ENCODE measurements at places on chromosomes 2 and 18.

DNA sequence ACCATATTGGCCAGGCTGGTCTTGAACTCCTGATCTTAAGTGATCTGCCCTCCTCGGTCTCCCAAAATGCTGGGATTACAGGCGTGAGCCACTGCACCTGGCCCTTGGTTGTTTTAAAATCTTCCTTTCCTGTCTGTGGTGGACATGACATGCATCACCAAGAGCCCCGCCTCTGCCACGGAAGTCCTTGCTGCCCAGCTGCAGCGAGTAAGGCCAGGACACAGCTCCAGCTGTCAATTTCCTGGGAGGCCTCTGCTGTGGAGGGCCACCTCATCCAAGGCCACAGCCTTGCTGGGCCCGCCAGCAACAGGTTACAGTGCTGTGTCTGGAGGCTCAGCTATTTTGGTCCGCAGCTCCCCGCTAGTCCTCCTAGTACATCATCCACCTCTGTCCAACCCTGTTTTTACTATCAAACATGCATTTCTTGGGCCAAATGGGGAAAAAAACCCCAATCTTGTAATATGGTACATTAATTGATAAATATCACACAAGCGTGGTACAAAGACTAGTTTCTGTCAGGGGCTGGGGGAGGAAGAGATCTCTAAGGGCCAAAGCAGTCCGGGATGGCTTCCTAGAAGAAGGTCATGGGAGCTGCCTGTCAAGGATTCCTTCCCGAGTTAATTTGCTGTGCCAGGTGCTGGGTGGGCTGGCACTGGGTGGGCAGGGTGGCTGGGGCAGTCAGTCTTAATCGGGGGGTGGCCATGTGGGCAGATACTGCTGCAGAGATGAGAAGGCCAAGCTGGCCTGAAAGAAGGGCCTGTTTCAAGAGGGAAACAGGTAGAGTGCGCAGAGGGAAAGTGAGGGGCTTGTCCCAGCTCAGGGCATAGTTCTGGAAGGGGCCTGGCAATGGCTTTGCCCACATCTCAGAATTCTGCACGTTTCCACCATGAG lies 100.5 kb downstream of the INHBB start:
- no peak for DNase-seq

DNA sequence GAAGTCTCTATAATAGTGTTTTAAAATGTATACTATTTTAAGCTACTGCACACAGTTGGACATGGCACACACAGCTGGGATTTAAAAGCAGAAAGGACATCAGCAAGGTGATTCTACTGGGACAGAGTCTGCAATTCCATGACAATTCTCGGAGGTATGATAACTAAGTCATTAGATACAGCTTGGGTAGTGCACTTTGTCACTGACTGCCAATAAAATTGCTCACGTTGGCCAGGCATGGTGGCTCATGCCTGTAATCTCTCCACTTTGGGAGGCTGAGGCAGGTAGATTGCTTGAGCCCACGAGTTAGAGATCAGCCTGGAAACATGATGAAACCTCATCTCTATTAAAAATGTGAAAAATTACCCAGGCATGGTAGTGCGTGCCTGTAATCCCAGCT lies 134.1 kb upstream of the SATB2 start:
- no peak for DNase-seq

DNA sequence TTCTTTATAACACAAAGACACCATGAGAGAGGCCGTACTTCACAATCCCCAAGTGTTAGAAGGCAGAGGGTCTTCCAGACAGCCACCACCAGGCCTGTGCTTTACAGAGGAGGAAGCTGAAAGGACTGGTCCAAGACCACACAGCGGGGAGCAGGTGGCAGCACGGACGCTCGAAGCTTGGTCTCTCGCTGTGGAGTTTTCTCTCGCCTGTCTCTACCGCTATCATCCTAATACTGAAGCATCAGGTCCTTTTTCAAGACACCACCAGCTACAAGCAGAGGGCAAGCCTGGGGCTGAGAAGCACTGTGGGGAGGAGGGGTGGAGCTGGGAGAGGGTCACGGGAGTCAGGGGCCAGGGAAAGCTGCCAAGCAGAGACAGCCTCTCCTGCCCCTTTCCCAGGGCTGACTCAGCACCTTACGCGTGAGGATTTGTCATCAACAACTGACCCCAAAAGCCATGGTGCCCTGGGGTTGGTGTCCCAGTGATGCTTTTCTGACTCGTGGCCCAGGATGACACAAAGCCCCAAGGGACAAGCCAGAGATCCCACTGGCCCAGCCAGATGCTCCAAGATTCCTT lies 31.9 kb upstream of the FOSL2 start:
- DNase-seq = peak; percentile 31

DNA sequence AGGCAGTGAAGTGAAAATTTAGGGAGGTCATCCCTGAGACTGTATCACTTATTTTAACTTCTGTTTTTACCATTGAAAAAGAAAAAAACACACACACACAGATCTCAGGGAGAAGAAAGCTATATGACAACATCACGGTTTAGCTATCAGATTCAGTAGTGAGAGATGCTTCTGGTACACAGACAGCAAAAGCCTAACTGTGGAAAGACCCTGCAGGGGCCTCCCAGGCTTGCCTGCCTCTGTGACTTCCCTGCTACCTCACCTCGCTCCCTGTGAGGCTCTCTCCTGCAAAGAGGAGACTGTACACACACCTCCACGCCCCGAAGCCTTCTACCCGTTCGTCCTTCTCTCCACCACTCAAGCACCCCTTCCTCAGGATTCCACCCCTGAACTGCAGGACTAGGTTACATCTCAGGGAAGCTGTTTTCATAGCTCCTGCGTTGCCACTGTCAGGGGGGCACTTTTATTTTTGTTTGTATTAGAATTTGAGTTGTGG lies 86.3 kb downstream of the EPB41L3 start:
- no peak for DNase-seq

- no peak for DNase-seq
These were observed 19.4 kb downstream of the TMEM18 start for GRCh38 chr2:657766-658165.

- no peak for DNase-seq
These were observed 144.3 kb upstream of the BOD1L2 start for GRCh38 chr18:57002627-57003026.

GRCh38 chr2:13572466-13572865 lies 855.7 kb downstream of the TRIB2 start:
- no peak for DNase-seq

GRCh38 chr18:77071711-77072292 lies 60.8 kb downstream of the MBP start:
- no peak for DNase-seq

DNA sequence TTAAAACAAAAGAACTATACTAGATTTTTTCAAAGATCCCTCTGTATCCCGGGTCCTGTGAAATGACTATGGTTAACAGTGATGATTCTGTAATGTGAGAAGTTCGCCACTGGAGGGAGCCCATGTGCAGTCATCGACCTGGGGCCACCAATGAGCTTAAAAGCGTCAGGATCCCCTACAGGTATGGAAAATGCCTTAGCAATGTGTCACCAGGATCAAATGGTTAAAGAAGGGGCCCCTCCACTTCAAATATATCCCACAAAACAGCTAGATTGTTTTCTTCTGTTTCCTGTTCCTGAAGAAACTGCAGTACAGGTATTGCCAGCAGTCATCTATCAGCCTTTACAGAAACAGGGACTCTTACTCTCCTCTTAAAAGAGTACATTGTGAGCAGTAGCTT lies 15.3 kb downstream of the CHRNA1 start:
- DNase-seq = peak; percentile 29

DNA sequence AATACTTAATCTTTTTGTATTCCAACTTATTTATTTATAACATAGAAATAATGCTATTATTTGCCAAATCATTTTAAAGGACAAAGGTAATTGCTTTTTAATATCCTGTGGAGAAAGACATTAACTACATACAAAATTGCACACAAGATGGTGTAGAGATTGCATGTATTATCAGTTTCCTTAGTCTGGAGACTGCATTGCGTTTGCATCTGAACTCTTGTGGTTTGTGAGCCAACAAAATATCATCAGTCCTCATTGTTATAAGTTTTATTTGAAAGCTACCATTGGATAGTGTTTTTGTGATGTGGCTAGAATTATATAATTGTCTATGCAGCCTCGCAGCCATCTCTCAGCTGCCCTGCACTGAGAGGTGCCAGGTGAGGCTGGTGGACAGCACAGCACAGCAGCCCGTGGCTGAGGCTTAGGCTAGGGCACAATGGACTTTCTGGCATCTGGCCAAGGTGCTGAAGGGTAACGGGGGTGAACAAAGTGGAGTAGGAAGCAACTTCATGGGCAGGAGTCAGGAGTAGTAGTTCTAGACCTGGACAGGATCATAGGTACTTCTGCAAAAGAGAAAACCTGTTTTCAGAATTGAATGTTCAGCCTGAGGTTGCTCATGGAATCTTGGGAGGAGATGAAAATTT lies 15.1 kb downstream of the RASGRP3 start:
- no peak for DNase-seq

All from NK-92 treated with Interleukin-12 subunit alpha and Interleukin-12 subunit beta, amount 100 ng/mL, for 24 hours (cell line).